Dermis microvascular lymphatic vessel endothelial cell (primary cell): ENCODE measurements at places on chromosomes 3 and 15. TPM values are rescaled to one million over a fixed set of nuclear protein-coding genes. Genes with fewer than 3 reads are reported as not detected.

DNA sequence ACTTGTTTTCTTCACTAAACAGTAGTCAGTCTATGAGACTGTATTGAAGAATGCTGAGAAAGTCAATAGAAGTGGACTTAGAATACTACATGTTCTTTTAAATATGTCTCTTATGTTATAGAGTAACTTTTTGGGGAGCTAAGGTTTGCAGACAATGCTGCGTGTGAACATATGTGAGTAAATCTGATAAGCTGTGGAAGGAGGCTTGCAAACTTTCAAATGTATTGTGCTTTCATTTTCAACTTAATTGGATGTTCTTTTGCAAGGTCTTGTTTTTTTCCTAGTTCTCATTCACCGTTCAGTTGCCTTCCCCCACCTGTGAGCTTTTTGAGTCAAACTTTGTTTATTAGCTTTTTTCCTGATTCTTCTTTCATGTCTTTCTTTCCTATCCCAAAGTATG lies 176.2 kb downstream of the LPP start:
- DNase-seq, result no peak

The SLC6A20 gene
- not detected in 2 replicates for total RNA-seq

The GYG1 gene
- 37.4 and 40.5 TPM in 2 replicates for total RNA-seq

DNA sequence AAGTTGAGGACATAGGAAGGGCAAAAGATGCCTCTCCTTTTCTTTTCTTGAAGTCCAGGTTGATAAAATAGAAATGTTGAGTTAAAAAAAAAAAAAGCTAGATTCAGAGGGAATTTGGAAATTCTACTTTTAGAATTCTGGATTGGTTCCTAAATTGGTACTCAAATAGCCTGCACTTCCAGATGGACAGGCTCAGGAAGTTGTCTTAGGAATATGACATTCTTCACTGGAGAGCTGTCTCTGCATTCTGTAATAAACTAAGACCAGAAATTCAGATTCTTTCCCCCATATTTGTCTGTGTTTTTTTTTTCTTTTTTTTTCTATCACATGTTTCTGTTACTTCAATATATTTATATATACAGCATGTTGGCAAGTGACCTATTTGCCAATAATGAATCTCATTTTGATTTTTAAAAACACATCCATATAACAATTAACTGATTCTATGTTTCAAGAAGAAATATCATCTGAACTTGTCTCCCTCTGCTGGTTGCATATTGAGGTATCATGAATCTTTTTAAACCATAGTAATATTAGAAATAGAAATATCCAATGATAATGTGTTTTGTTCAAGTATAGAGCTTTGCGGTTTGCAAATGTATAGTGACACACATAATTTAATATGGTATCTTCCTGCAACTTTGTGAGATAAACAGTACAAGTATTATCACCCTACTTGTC lies 8.5 kb upstream of the LSAMP start:
- no peak for DNase-seq

DNA sequence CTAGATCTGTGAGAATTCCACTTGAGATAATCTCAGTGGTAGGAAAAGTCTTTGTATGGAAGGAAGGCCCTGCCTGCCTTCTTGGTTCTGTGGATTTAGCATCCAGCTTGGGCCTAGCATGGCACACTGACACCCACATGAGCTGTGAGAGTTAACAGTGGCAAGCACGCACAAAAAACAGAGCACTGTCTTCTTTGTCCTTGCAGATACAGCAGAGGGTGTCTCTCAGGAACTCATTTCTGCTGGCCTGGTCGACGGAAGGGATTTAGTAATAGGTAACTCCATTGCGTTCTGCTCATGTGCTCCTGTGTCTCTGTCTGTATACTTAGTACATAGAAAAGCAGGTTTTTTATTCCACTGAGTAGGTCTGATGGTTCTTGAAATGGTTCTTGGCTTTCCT lies 14.4 kb upstream of the SLC22A13 start:
- DNase-seq, result no peak

- no peak for DNase-seq
Observed at GRCh38 chr15:97072545-97072944, 742.0 kb downstream of the NR2F2 start.

GRCh38 chr3:186824430-186825139 lies 17.9 kb upstream of the ADIPOQ start:
- DNase-seq, result no peak

The GRIP2 gene
- not detected in 2 replicates for total RNA-seq

The CLSTN2 gene
- total RNA-seq, result under 0.01 and 0.13 TPM in 2 replicates
